NCI-H2081 (cell line): ENCODE measurements at places on chromosomes 3 and 15.

GRCh38 chr3:104437891-104438290 is 928.8 kb upstream of the ALCAM start:
- peak; percentile 79 for DNase-seq

GRCh38 chr3:119468041-119468440 is 722 bp upstream of the POGLUT1 start:
- DNase-seq = no peak

DNA sequence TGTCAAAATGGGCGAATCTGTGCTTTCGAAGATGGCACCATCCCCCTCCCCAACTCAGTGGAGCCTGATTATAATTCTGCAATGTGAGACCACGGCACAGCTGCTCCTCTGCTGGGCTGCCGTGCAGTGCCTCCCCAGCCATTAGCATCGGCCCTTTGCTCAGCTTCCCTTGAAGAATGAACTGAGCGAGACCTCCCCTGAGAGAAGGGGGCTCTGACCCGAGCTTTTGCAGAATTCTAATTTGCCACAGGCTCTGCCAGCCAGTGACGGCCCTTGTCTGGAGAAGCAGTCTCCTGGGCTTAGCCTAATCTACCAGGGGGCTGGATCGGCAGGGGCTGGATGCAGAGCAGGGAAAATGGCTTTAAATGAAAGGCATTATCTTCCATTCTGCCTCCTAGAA is 57.2 kb downstream of the GLDN start:
- DNase-seq = no peak

GRCh38 chr15:28086175-28086703 is 12.9 kb downstream of the OCA2 start:
- peak; percentile 32 for DNase-seq

DNA sequence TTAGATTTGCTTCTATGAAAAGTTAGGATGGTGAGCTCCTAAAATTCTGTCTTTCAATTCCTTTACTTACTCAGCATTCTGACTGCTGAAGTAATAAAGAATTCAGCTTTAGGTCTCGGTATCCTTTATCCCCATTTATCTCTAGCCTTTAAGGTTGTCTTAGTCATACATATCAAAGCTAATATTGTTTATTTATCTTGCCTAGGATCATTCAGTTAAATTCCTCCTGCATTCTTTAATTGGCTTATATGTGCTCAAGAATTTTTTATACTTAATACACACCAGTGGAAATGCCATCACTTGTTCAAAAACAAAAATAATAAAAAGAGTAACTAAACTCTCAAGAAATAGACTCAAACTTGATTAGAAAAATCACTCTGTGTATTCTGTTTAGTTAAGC is 507.0 kb downstream of the ZPLD1 start:
- DNase-seq = no peak

DNA sequence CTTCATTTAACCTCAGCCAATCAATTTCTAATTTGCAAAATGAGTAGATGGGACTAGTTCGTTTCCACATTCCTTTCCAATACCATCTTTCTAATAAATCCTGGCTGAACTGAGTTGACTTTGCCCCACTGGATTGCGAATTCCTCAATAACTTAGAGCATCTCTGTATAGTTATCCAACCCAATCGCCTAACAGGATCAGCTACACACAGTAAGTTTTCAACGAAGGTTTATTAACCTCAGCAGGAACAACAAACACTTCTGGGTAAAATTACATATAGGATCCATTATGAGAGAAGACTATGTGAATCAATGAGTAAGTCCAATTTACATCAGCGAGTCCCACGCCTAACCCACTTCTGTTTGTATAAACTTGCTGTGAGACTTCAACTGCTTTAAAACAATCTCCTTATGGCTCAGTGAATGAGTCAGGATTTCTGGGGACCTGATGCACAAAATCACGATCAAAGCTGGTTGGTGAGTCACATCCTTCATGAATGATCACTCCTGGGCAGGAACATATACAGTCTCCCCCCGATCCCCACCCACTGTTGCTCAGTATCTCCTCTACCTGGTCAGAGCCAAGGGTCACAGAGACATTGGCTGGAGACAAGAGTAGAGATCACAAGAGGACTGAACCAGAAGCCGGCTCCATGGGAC is 142.8 kb downstream of the EDEM1 start:
- no peak for DNase-seq

DNA sequence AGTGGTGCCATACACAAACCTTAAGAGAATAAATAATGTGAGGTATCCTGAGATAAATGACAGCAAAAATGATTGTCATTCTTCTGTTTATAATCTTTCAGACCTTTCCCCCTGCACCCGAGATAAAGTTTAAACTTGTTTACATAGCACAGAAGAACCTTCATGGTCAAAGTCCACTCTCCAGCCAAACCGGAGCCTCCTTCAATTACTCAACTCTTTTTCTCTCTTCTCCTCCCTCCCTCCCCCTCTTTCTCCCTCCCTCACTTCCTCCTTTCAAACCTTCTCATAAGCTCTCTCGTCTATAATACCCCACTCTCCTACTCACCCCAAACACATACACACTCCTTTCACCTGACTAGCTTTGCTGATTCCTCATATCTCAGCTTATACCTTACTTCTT is 198.9 kb downstream of the EFHB start:
- no peak for DNase-seq

GRCh38 chr3:185702262-185703225 is 116.4 kb downstream of the SENP2 start:
- no peak for DNase-seq

- DNase-seq = no peak
These were observed 226.9 kb downstream of the ZNF385D start for GRCh38 chr3:21524133-21524532.

DNA sequence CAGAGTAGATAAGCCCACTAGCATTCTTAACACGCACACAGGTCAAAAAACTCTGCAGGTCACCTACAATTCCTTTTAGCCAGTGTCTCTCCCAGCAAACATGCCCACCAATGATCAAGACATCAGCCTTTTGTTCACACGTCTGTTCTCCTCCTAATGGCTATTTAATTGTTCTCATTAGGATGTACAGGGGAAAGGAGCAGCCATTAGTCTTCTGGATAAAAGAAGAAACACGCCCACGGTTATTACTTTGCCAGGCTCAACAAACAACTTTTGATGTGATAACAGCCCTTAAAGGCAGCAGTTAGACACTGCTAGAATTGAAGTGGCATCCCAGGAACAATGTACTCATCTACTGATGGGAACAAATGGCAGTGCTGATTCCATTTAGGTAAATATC is 108.8 kb downstream of the NTRK3 start:
- no peak for DNase-seq

DNA sequence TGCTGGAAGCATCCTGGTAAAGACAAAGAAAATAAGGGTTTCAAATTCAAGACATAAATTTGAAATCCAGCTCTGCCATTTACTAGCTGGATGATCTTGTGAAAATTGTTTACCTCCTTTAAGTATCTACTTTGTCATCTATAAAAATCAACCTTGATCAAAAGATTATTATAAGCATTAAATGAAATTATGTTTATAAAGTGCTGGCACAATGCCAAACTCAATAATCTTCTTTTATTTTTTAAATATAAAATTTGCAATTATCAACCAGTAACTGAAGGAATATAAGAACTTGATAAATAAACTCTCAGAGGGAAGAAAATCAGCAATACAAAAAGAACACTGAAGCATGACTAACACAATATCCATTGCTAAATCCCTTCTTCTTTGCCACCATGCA is 25.8 kb downstream of the C3orf33 start:
- no peak for DNase-seq

DNA sequence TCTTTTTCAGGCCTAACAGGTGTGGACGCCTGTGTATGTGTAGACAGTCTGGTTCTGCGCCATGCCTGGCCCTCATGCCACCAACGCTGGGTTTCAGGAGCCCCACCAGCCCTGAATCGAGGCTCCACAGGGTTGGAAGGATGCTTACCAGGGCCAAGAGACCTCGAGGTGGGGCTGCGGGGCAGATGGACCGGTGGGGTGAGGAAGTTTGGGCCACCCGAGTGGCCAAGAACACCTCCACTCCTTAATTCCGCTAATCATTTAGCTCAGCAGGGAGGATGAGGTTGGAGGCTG is 6.0 kb upstream of the ONECUT1 start:
- DNase-seq = no peak

DNA sequence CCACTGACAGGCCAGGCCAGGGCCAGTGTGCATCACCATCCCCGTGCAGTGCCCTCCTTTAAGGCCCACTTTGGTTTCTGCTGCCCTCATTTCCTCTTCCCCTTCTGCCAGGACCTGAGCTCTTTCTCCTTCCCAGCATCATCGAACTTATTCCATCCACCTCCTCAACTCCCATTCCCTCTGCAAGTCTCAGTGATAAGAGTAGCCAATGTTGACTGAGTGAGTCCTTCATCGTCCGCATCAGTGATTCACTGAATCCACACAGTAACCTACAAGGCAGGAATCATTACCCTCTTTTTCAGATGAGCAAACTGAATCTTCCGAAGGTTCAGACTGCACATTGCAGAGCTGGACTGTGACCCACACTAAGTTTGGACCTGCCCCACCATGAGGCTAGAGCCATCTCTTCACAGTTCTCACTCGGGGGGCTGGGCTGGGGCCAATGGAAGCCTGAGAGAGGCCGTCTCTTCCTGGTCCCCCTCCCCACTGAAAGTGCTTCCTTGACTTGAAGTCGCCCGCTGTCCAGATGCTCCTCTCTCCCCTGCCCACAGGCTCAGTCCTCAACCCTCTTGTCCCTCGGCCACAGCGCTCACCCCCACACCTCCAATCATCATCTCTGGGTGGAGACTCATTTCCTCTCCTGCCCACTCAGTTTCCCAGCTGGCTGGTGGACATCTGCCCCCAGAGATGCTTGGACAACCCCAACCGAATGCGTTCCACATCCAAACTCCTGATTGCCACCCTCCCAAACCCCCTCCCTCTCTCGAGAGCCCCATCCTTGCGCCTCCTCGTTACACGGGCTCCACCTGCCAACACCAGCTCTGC is 15.2 kb upstream of the ANPEP start:
- DNase-seq = no peak

DNA sequence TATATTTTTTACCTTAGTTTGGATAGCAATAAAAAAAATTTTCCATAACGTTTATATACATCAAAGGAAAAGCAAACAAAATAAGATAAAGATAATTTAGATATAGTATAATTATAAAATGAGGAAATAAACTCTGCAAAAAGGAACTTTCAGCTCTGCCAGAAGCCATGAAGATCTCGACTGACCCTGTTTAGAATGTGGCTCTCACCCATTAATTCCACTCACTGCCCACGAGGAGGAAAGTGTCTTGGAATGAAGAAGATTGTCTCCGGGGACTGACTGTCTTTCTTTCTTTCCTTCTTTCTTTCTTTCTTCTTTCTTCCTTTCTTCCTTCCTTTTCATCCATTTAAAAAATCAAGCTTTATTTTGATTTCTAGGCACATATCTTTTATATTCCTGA is 20.1 kb upstream of the PRR20G start:
- DNase-seq = no peak
